Glutamatergic neuron (in vitro differentiated cells): ENCODE measurements at places on chromosomes 6 and 20.
A peak's percentile ranks its signal among the peaks of the same experiment; 100 is the strongest.

DNA sequence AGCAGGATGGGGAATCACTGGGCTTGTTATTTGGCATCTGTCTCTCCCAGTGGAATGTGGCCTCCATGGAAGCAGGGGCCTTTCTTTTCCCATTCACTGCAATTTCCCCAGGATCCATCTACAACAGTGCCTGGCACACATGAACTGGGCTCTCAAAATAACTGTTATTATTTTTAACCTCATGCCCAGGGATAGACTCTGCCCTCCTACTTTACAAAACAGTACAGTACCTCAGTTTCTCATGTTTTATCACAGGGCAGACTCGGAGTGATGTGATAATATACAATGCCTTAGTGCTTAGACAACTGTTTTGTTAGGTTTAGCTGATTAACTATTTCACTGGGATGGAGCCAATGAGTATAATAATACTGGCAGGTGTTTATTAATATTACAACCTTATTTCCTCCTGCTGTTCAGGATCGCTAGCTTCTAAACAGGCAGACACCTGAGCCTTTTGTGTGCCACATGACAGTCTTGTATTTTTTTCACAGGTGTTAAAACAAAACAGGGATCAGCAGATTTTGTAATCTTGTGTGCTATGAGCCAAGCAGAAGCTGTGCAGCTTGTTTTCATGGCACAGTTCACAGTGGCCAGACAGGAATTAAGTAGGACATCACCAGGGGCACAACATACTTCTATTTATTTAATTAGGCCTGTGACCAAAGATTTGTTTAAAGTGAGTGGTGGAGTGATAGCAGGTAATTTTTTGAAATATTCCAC is 157.7 kb upstream of the EYA4 start:
- H3K4me3 ChIP-seq: no peak overlapping the region
- no peak overlapping the region for H3K27ac ChIP-seq

DNA sequence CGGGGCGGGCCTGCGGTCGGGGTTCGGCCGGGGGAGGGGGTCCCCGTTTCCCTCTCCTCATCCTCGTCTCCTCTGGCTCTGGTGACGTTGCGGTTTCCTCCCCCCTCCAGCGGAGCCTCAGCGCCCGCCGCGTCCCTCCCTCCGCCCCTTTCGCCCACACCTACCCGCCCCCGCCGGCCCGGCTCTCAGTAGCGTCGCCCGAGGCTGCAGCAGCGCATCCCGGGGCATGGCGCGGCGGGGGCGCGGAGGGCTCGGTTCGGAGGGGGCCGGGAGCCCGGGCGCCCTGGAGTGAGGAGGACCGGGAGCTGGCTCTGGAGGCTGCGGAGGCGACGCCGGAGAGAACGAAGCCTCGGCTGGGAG is at the start of gene DSE:
TSS of gene DSE (plus strand) at position 188 of the 360 bp plus-strand sequence. CDS start 28,304 bp downstream, outside the sequence.
- peak within 1 kb of the TSS; percentile 22 for H3K27ac ChIP-seq
- H3K27me3 ChIP-seq: peaks cover 4% of the 10 kb centered on the region
- H3K4me3 ChIP-seq: peak within 1 kb of the TSS; percentile 92
- peaks cover 4% of the 10 kb centered on the region for H3K4me1 ChIP-seq
- peak; percentile 69 for DNase-seq
- no peaks in the 10 kb centered on the region for H3K36me3 ChIP-seq

DNA sequence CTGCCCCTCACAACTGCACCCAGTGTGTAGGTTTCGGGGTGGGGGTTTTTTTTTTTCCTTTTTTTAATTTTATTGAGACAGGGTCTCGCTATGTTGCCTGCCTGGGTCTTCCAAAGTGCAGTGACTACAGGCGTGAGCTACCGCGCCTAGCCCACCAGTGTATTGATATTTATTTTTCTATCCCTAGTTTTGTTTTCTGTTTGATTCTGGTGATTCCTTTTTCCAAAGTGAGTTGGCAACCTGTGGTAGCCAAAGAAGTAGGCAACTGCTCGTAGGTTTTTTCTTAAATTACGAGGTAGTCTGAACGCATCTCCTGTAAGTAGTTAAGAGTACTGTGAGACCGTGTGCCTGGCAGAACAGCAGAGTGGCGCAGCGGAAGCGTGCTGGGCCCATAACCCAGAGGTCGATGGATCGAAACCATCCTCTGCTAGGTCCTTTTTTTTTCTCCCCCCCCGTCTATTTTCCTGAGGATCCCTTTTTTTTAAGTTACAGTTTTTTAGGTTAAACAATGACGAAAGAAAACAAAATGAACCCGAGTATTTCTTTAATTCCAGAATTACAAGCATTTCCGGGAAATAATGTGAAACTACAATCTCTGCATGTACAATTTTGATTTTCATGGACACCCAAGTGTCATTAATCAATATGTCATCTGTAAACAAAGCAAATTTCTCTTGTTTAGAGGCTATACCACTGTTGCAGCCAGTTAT is 78.7 kb upstream of the BTN3A2 start:
- H3K4me1 ChIP-seq: peaks cover 4% of the 10 kb centered on the region
- peak overlapping the region; percentile 93 for H3K4me3 ChIP-seq
- DNase-seq: peak; percentile 39
- H3K36me3 ChIP-seq: peaks cover 6% of the 10 kb centered on the region
- peaks cover 19% of the 10 kb centered on the region for H3K27me3 ChIP-seq
- H3K27ac ChIP-seq: peak overlapping the region; percentile 91

DNA sequence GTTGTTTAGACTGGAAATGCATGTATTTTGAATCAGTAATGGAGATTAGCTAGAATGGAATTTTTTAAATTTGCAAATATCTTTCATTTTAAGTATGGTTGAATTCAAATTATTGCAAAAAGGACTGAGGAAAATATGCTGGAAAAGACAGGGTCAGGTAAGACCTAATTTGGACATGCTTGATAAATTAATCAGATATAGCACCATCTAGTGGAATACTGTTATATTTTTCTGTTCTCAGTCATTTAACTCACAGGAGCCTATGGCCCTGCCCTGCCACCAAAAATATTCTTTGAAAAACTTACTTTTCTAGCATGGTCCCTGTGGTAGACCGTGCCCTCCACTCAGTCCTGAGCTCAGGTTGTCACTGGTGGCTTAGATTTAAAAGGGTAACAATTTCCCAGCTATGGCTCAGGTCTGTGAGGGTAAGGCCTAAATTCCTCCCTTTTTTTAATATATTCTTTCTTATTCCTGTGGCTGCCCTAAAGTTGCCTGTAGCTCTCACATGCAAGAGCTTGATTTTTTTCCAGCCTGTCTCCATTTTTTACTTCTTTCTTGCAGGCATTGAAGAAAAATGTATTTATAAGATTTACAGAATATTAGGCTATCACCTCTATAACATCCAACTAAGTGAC is 25.3 kb upstream of the KIAA1586 start:
- no peak for DNase-seq
- no peak overlapping the region for H3K4me3 ChIP-seq
- H3K36me3 ChIP-seq: peaks cover 16% of the 10 kb centered on the region
- no peak overlapping the region for H3K27ac ChIP-seq
- peaks cover 2% of the 10 kb centered on the region for H3K4me1 ChIP-seq

DNA sequence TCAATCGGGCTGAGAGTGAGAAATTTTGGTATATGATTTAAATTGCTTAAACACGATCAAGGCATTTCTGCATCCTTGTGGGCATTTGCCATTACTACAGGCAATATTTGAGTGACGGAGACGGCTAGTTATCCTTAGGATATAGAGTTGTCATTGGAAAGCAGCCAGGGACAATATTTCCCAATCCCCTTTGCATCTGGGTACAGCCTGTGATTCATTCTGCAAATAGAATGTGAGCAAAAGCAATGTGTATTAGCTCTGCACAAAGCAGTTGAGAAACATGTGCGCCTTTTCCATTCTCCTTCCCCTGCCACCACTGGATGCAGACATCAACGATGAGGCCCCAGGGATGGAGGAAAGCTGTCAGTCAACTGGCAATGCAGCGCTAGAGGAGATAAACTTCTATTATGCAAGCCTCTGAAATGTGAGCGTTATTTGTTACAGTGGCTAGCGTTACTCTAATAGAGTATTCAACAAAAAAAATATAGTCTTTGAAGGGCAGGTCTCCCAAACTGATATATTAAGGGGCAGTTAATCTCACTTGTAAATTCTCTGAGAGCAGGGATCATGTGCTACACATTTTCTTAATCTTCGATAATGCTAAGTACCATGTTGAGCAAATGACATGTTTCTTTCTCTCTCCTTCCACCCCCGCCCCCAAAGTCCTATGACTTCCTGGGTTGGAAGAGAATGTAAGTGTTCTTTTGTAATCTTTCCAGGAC is 37.1 kb upstream of the NCOA3 start:
- no peaks in the 10 kb centered on the region for H3K36me3 ChIP-seq
- peaks cover 3% of the 10 kb centered on the region for H3K27me3 ChIP-seq
- H3K27ac ChIP-seq: no peak overlapping the region
- H3K4me1 ChIP-seq: no peaks in the 10 kb centered on the region
- DNase-seq: peak; percentile 15
- no peak overlapping the region for H3K4me3 ChIP-seq

DNA sequence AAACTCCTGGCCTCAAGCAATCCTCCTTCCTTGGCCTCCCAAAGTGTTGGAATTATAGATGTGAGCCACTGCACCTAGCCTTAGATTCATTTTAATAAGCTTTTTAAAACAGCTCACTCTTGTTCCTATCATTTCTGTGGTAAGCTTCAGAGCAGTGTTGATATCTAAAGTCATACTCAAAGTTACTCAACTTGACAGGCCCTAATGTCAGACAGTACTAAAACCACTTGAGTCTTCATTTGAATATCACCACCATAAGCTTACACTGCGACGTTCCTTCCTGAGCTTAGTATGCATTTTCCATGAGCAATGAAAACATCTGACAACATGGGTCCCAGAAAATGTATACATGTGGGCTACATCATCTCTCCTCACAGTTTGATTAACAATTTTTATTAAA is 6.0 kb downstream of the FUCA2 start:
- H3K36me3 ChIP-seq: no peaks in the 10 kb centered on the region
- H3K27ac ChIP-seq: no peak overlapping the region
- no peaks in the 10 kb centered on the region for H3K4me1 ChIP-seq

DNA sequence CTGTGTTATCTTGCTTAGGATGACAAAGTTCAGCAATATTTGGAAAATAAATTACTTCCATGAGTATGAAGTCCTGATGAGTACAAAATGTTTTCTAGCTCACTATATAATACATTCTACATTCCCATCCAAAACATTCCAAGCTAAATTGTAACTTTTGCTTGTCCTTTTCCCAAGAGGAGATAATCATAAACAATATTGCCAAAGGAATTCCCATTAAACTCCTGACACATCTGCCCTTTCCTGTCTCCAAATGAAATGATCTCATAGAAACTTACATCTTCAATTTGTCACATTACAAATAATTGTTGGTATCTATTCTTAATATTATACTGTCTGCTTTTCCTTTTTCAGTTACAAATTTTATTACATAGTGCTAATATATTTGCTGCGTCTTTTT is 20.4 kb upstream of the SENP6 start:
- peaks cover 5% of the 10 kb centered on the region for H3K36me3 ChIP-seq
- DNase-seq: no peak
- H3K27ac ChIP-seq: no peak overlapping the region
- H3K27me3 ChIP-seq: no peaks in the 10 kb centered on the region
- no peak overlapping the region for H3K4me3 ChIP-seq
- H3K4me1 ChIP-seq: no peaks in the 10 kb centered on the region

- peaks cover 23% of the 10 kb centered on the region for H3K4me1 ChIP-seq
- no peak overlapping the region for H3K4me3 ChIP-seq
- DNase-seq: no peak
- no peak overlapping the region for H3K27ac ChIP-seq
Measured at GRCh38 chr6:21850691-21851090, 257.1 kb downstream of the SOX4 start.

GRCh38 chr20:31747640-31748039 is 8.6 kb downstream of the TPX2 start:
- H3K36me3 ChIP-seq: no peaks in the 10 kb centered on the region
- no peaks in the 10 kb centered on the region for H3K27me3 ChIP-seq
- H3K4me3 ChIP-seq: no peak overlapping the region
